K562 (cell line): ENCODE measurements at places on chromosomes 7 and 10.

- DNase-seq = no peak
These were observed 41.9 kb downstream of the ENO4 start for GRCh38 chr10:116891208-116891607.

- DNase-seq = peak; percentile 59
These were observed 3.5 kb upstream of the GNGT1 start for GRCh38 chr7:93902777-93903423.

- DNase-seq = no peak
These were observed 185.8 kb upstream of the PRSS1 start for GRCh38 chr7:142563470-142563869.

- DNase-seq = no peak
These were observed 6.7 kb downstream of the KCP start for GRCh38 chr7:128903621-128904361.

GRCh38 chr10:51615764-51616298 lies 83.6 kb downstream of the CSTF2T start:
- no peak for DNase-seq

- no peak for DNase-seq
These were observed 113.0 kb upstream of the ANLN start for GRCh38 chr7:36276428-36277248.

GRCh38 chr10:103941801-103942200 lies 23.8 kb upstream of the STN1 start:
- DNase-seq = no peak
